ENCODE measurements at places on chromosomes 7 and 10.
A peak's percentile ranks its signal among the peaks of the same experiment; 100 is the strongest.

- H3K27me3 ChIP-seq = peaks cover 25% of the 10 kb centered on the region
- H3K4me1 ChIP-seq = peaks cover 8% of the 10 kb centered on the region
- H3K4me3 ChIP-seq = no peak overlapping the region
- no peak for DNase-seq
Observed at GRCh38 chr7:24340727-24341126, 56.7 kb downstream of the NPY start.

GRCh38 chr7:82859106-82859850 is 303.4 kb downstream of the PCLO start:
- H3K4me3 ChIP-seq = no peak overlapping the region
- peaks cover 1% of the 10 kb centered on the region for H3K36me3 ChIP-seq
- no peaks in the 10 kb centered on the region for H3K4me1 ChIP-seq
- H3K27me3 ChIP-seq = no peaks in the 10 kb centered on the region
- DNase-seq = no peak
- no peak overlapping the region for H3K27ac ChIP-seq

DNA sequence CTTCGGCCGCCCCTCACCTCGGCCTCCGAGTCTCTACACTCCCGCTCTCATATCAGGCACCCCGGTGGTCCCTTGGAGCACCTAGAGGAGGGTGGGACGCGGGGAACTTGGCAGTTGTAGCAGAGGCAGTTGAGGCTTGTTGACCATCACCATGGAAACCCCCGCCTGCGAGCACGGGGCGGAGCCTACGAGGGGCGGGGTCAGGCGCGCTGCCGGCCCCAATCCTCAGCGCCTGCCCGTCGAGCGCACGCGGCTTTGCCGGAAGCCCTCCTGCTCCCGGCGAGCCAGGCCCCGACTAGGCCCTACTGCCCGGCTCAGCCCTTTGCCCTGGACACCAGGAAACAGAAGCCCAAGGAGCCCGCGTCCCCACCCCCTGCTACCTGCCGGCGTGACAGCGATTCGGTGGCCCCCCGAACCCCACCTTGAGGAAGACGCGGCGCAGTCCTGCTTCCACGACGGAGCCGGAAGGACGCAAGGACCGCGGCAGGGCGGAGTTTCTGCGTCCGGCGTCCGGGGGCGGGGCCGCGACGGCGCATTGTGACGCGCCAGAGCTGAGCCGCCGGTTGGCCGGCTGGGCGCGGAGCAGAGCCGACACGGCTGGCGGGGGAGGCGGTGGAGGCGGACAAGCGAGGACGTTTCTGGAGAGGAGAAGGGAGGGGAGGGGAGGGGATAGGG is at the start of gene HNRNPF:
HNRNPF (minus strand) TSS at position 477 of the 675 bp plus-strand sequence. CDS start 21,302 bp downstream, outside the sequence.
- no peaks in the 10 kb centered on the region for H3K36me3 ChIP-seq
- peak within 1 kb of the TSS; percentile 98 for H3K27ac ChIP-seq
- H3K4me1 ChIP-seq = peaks cover 11% of the 10 kb centered on the region
- peak within 1 kb of the TSS; percentile 93 for H3K4me3 ChIP-seq

- H3K4me1 ChIP-seq = peaks cover 22% of the 10 kb centered on the region
- H3K27me3 ChIP-seq = peaks cover 16% of the 10 kb centered on the region
- H3K36me3 ChIP-seq = peaks cover 3% of the 10 kb centered on the region
- no peak for DNase-seq
- no peak overlapping the region for H3K4me3 ChIP-seq
- H3K27ac ChIP-seq = no peak overlapping the region
Observed at GRCh38 chr10:114600057-114600456, 58.0 kb downstream of the ABLIM1 start.

- DNase-seq = no peak
- peaks cover 33% of the 10 kb centered on the region for H3K27me3 ChIP-seq
- no peak overlapping the region for H3K27ac ChIP-seq
- no peak overlapping the region for H3K4me3 ChIP-seq
- peaks cover 2% of the 10 kb centered on the region for H3K4me1 ChIP-seq
- peaks cover 4% of the 10 kb centered on the region for H3K36me3 ChIP-seq
Observed at GRCh38 chr10:69541463-69541862, 31.8 kb downstream of the NEUROG3 start.

GRCh38 chr10:112844681-112845544 is 105.1 kb upstream of the TCF7L2 start:
- H3K4me1 ChIP-seq = peaks cover 10% of the 10 kb centered on the region
- no peak overlapping the region for H3K4me3 ChIP-seq
- no peaks in the 10 kb centered on the region for H3K27me3 ChIP-seq
- H3K27ac ChIP-seq = peak overlapping the region; percentile 62

- DNase-seq = no peak
- H3K27ac ChIP-seq = no peak overlapping the region
- peaks cover 17% of the 10 kb centered on the region for H3K27me3 ChIP-seq
Observed at GRCh38 chr10:6665847-6666246, 85.8 kb upstream of the PRKCQ start.

- DNase-seq = no peak
- no peaks in the 10 kb centered on the region for H3K4me1 ChIP-seq
- no peaks in the 10 kb centered on the region for H3K36me3 ChIP-seq
- H3K27me3 ChIP-seq = peaks cover 8% of the 10 kb centered on the region
Observed at GRCh38 chr7:77464589-77464988, 48.4 kb upstream of the GSAP start.

GRCh38 chr10:128314686-128315085 is 188.5 kb upstream of the MKI67 start:
- no peak overlapping the region for H3K27ac ChIP-seq
- H3K4me3 ChIP-seq = no peak overlapping the region
- peaks cover 11% of the 10 kb centered on the region for H3K4me1 ChIP-seq
- H3K36me3 ChIP-seq = no peaks in the 10 kb centered on the region
- peaks cover 21% of the 10 kb centered on the region for H3K27me3 ChIP-seq

DNA sequence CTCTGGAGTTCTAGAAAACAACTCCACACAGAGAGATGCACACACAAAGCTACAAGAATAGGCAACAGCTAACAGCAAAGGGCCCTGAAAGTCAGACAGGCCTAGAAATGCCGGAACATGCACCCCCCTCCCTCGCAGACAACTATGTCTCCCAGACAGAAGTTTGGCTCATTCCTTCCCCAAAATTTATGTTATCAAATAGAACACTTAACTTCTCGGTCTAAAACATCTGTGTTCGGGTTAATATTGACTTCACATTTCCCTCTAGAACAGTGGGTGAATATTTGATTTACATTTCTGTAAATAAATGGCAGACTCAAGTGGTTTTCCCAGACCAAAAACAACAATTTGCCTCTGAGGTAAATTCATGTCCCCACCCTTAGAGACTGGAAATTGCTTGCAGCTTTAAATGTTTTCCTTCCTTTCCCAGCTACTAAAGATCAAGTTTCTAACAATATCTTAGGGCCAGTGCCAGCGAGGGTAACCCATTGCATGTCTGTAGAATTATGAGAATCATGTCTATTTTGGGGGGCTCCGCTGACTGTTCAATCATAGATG is 92.5 kb upstream of the INHBA start:
- H3K4me1 ChIP-seq = no peaks in the 10 kb centered on the region
- no peaks in the 10 kb centered on the region for H3K27me3 ChIP-seq
- no peak for DNase-seq
- no peak overlapping the region for H3K27ac ChIP-seq
- H3K4me3 ChIP-seq = no peak overlapping the region
- H3K36me3 ChIP-seq = no peaks in the 10 kb centered on the region

DNA sequence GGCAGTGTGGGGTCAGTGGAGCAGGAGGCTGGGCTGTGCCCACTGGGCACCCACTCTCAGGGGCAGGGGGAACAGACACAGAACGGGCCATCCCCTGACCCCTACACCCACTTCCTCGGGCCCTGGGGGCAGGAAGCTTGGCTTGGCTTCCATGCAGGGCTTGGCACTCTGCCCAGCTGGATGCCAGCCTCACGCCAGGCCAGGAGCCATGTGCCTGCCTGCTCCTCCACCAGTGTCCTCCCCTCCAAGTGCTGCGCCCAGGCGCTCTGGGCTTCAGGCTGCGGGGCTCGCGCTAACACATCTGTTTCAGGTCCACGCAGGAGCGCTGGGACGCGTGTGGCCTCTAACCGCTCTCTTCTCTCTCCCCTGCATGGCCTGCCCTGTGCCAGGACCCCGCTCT is 12.7 kb downstream of the LDB3 start:
- no peak overlapping the region for H3K27ac ChIP-seq
- H3K27me3 ChIP-seq = peaks cover 13% of the 10 kb centered on the region
- H3K36me3 ChIP-seq = no peaks in the 10 kb centered on the region

- H3K4me3 ChIP-seq = no peak overlapping the region
- H3K4me1 ChIP-seq = no peaks in the 10 kb centered on the region
- no peaks in the 10 kb centered on the region for H3K27me3 ChIP-seq
- H3K36me3 ChIP-seq = peaks cover 23% of the 10 kb centered on the region
Observed at GRCh38 chr7:157222687-157223086, 84.0 kb downstream of the UBE3C start.

DNA sequence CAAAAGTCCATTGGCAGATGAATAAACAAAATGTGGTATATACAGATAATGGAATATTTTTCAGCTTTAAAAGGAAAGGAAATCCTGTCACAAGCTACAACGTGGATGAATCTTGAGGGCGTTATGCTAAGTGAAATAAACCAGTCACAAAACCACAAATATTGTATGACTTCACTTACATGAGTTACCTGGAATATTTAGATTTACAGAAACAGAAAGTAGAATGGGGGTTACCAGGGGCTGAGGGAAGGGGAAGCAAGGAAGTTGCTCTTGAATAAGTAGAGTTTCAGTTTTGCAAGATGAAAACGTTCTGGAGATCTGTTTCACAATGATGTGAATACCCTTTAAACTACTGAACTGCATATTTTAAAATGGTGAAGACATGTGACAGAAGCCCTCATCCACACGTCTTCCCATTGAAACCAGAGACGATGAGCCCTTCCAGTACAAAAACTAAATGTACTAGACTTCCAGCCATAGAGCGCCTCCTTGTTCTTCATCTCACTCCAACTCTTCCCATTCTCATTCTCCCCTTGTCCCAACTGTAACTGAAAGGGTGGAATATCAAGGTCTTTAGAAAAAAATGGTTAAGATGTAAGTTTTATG is 62.4 kb downstream of the MICU1 start:
- H3K36me3 ChIP-seq = peaks cover 48% of the 10 kb centered on the region
- no peak overlapping the region for H3K4me3 ChIP-seq
- H3K27ac ChIP-seq = no peak overlapping the region

- H3K36me3 ChIP-seq = no peaks in the 10 kb centered on the region
- no peak for DNase-seq
- peaks cover 34% of the 10 kb centered on the region for H3K27me3 ChIP-seq
- H3K4me1 ChIP-seq = peaks cover 29% of the 10 kb centered on the region
Observed at GRCh38 chr10:86970162-86970981, 2.1 kb downstream of the ADIRF start.

DNA sequence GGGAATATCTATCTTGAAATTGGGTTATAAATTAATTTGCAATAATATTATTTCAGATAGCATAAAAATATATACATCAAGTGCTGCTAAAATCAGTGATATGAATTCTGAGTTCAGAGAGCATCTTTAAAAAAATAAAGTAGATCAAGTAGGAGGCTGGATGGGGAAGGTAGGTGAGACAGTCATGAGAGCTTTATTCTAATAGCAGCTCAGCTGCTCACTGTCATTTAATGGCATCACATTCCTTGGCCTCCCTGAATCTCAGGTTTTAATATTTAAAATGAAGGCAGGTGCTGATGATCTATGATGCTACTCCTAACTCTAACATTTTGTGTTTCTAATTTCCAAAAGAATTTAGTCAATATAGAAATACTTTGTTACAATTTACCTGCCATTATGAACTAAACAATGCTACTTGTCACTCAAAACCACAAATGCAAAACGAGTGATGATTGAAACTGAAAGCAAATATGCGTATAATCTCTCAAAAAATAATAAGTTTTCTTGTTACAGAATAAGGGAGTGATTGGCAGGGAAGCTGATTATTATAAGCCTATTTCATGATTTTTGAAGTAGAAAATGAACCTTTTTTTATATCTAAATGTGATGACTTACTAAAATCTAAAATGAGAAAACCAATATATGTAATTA is 147.6 kb upstream of the CSTF2T start:
- no peak overlapping the region for H3K27ac ChIP-seq
- no peaks in the 10 kb centered on the region for H3K27me3 ChIP-seq
- no peaks in the 10 kb centered on the region for H3K36me3 ChIP-seq
- H3K4me1 ChIP-seq = no peaks in the 10 kb centered on the region

DNA sequence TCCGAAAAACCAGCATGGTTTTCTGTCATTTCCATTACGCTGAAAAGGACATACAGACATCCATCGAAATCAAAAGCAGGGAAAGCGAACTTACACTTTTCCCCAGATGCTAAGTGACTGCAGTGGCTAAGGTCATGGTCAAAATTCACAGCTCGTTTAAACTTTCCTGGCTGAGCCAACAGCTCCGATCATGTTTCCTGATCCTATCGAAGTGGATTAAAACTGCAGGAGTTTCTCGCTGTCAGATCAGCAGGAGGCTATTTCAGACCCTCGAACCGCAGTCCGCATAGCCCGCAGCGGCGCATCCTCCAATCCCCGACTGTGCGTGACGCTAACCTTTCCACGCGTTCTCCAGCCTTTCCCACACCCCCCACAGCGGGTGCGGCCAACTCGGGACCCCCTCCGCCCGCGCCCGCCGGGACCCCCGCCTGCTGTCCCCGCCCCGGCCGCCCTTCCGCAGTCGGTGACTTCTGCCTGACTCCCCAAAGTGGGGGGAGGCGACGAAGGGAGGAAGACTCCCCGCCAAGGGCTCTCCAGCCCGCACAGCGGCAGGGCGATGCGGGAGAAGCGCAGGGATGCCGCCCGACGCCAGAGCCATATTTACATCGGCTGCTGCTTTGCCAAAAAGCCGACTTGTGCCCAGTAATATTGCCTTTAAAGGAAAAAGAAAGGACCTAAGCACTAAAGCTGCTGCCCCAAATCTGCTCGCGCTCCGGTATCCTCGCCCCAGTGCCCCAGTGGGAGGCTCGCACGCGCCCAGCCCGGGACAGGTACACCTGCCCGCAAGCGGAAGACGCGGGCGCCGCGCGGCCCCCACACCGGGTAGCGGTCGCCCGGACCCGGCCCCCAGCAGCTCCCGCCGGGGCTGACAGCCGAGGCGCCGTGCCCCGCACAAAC is 1.2 kb downstream of the PIP4K2A start:
- peaks cover 8% of the 10 kb centered on the region for H3K4me1 ChIP-seq
- peak overlapping the region; percentile 84 for H3K27ac ChIP-seq
- peaks cover 23% of the 10 kb centered on the region for H3K27me3 ChIP-seq
- peaks cover 1% of the 10 kb centered on the region for H3K36me3 ChIP-seq
- DNase-seq = peak; percentile 20

All from progenitor cell of endocrine pancreas (in vitro differentiated cells).